Skeletal muscle tissue (tissue), 5 donors: ENCODE measurements at places on chromosomes 16 and 17. TPM values are rescaled to one million over a fixed set of nuclear protein-coding genes. Genes with fewer than 3 reads are reported as not detected.

Gene HOXB9
- not detected for total RNA-seq

Gene EMP2
- total RNA-seq: 42.8 TPM

Gene PRSS21
- total RNA-seq: not detected

Gene TBC1D3E
- not detected for total RNA-seq

Gene OR2C1
- total RNA-seq: not detected

Gene IRF8
- total RNA-seq: 19.8 TPM

Gene YBX2
- 0.52 TPM for total RNA-seq

Gene CFAP97D1
- total RNA-seq: not detected

Gene CEP20
- 26.1 TPM for total RNA-seq

Gene GSG1L
- total RNA-seq: 2.1 TPM

Gene FGF11
- 1.0 TPM for total RNA-seq

Gene C17orf58
- total RNA-seq: 12.0 TPM

Gene MRPL12
- total RNA-seq: 4.7 TPM

Gene ITGAD
- total RNA-seq: under 0.01 TPM

Gene NOTUM
- 0.52 TPM for total RNA-seq

Gene GNAO1
- total RNA-seq: under 0.01 TPM

Gene MEIOC
- total RNA-seq: 0.52 TPM

Gene LRRC75A
- total RNA-seq: 3.7 TPM

Gene SLC13A2
- total RNA-seq: not detected

Gene MRPS23
- total RNA-seq: 10.4 TPM

Gene CA7
- not detected for total RNA-seq

Gene TPSG1
- total RNA-seq: not detected

Gene SEC14L5
- 1.0 TPM for total RNA-seq

Gene KCNH4
- total RNA-seq: not detected

Gene CMTM3
- total RNA-seq: 23.0 TPM

Gene UBFD1
- 36.5 TPM for total RNA-seq

Gene DHRS7C
- 163 TPM for total RNA-seq

Gene CSHL1
- not detected for total RNA-seq

Gene ZNF652
- 26.6 TPM for total RNA-seq

Gene SLC5A11
- total RNA-seq: not detected
